IMR-90 (cell line): ENCODE measurements at places on chromosomes 4 and X.

- no peak for DNase-seq
Measured at GRCh38 chr4:39341075-39341725, 25.0 kb downstream of the RFC1 start.

- no peak for DNase-seq
Measured at GRCh38 chrX:1531096-1531890, 5.7 kb downstream of the P2RY8 start.

DNA sequence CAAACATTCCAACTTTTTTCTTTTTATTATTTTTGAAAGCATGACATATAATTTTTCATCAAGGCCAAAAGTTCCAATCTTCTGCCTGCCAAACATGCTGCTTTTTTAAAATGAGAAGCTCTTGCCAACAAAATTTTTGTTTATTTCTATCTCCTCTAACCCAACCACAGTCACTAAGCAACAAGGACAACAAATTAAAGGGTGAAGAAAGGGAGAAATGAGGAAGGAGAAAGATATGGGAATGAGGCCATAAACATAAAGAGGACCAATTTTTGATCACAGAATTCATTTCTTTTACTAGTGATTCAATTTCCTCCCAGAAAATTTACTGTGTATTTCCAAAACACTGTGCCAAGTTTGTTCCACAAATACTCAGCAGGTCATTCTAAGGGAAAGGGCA is 537.0 kb upstream of the DIAPH2 start:
- no peak for DNase-seq

- DNase-seq: peak; percentile 21
Measured at GRCh38 chr4:104693601-104694201, 199.0 kb upstream of the CXXC4 start.

GRCh38 chr4:114386637-114387233 is 211.9 kb upstream of the UGT8 start:
- peak; percentile 60 for DNase-seq

DNA sequence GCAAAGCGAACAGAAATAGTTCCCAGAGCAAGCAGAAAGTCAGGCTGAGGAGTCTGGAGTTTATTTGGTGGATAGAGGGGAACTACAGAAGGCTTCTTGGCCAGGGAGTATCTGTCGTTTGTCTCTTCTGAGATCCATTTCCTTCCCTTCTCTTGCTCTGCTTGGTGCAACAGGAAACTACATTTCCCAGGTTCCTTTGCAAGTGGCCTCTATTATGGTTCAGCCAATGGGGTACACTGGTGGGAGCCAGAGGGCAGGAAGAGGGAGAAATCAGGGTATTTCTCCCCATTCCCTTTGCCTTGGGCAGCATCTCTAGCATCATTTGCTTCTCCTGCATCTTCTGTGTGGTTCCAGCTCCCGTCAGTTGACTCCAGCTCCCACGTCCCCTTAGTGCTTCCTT is 142.1 kb downstream of the BCOR start:
- no peak for DNase-seq

GRCh38 chrX:13647709-13648212 is 5.2 kb upstream of the TCEANC start:
- peak; percentile 89 for DNase-seq

DNA sequence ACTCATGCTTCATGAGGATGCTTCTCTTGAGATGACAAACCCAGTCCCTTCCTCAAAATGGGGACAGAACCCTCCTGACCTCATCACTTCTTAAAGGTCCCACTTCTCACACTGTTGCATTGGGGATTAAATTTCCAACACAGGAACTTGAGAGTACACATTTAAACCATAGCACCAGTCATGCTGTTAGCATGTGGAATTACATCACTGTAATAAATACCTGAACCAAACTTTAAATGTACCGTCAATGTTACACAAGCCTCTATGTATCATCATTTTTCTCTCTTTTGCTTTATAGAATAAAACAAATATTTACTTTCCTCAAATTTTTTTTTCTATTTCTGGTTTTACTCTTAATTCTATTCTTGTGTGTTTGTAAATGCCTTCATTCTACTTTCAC is 448.2 kb downstream of the CCSER1 start:
- no peak for DNase-seq

DNA sequence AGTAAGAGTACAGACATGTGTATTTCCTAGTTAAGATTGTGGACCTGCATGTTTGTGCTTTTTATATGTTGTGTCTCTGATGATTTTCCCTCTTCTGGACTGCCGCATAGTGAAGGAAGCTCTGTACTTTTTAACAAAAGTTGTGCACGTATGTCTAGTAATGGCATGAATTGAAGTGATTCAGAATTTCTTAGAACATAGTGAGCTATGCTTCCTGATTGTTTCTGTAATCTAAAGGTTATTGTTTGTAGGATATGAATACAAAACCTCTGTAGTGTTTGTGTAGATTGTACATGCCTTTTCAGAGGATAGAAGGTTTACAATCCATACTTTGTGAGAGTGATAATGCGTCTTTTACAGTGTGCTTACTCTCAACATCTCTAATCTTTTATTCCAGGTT is 37.0 kb upstream of the NUDT6 start:
- DNase-seq: no peak

DNA sequence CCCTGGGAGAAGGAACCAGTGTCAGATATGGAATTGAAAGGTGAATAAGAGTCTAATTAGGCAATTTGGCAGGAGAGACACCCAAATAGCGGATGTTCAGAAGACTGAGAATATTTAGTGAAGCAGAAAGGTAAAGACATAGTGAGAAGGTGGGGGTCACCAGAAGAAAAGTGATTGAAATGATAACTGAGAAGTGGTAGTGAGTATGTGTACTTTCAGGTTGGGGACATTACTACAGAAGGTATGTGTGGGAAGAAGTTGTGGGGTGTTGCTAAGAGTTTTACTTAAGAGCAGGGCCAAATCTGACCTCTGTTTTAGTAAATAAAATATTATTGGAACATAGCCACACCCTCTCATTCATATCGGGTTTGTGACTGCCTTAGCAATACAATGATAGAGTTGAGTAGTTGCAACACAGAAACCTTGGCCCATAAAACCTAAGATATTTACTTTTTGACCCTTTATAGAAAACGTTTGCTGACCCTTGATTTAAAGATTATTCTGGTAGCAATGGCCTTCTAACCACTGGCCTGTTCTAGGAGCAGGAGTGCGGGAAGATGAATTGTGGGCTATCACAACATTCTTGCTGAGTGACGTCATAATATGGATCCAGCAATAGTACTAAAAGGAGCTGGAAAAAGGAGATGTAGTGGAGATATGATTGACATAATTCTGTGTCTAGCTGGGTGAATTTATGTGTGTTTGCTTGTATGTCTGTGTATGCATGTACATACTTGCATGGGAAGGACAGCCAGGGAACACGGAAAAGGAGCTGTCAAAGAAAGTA is 115.3 kb downstream of the HS3ST1 start:
- DNase-seq: no peak

DNA sequence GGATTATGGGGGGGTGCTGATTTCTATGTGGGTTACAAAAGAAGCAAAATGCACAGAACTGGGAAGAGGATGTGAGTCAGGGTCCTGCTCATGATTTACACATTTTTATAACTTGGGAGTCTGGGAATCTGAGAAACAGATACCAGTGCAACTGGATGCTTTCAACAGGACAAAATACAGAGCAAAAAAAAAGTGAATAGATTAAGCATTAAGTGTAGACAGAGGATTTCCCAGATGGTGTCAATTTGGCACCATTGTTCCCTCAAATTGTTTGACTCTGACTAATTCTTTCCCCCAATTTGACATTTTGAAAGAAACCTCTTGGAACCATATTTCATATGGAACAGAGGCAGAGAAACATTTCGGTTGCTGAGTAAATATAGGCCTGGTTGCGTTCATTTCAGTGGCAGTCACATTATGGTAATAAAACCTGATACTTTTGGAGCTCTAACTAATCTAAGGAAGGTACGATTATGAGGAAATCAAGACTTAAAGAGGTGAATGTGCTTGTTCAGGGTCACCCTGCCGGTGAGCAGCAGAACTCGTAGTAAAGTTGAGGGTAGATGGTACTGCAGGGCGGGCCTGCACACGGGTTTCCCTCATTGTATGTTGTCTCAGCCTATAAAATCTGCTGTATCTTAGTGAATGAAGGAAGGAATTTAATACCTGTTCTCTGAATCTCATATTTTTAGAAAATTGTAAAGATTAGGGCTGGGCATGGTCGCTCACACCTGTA is 18.7 kb upstream of the CDKL5 start:
- DNase-seq: peak; percentile 40

GRCh38 chrX:108584617-108585211 is 145.1 kb downstream of the COL4A5 start:
- DNase-seq: no peak

DNA sequence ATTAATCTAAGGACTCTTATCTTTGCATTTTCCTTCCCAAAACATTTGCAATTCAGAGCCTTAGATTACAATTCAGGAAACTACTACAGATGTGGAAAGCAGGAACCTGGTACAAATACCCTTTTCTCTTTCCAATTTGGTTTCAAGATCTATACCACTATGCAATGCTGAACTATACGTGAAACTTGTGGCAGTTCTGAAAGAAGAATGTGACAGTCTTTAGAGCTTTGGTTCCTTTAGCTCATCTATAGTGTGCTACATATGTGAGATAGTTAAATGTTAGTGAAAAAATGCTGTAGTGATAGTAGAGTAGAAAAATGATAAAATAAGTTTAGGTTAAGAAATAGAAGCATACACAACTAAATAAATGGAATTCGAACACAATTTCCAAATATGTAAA is 50.0 kb downstream of the CXXC4 start:
- DNase-seq: no peak

GRCh38 chrX:129577877-129578276 is 37.8 kb downstream of the OCRL start:
- DNase-seq: no peak

GRCh38 chr4:14719053-14719452 is 283.2 kb upstream of the CPEB2 start:
- peak; percentile 7 for DNase-seq

- DNase-seq: no peak
Measured at GRCh38 chr4:78074759-78075158, 17.6 kb downstream of the FRAS1 start.

- DNase-seq: no peak
Measured at GRCh38 chr4:137394018-137394417, 138.3 kb downstream of the PCDH18 start.

DNA sequence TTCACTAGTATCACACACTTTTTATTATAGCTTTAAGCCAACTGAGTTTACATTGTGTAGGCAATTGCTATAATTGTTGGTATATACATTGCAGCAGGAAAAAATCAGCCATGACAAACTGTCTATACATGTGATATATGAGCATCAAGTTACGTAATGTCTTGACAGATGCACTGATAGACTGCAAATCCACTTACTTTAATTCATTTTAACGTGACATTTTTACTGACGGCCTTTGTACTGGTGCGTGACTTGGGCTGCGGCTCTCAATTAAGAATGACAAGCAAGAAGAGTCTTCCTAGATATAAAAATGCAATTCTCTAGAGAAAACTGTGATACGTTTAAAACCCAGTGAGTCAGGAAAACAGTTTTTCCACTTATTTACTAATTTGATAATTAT is 143.8 kb downstream of the ACTRT1 start:
- no peak for DNase-seq

DNA sequence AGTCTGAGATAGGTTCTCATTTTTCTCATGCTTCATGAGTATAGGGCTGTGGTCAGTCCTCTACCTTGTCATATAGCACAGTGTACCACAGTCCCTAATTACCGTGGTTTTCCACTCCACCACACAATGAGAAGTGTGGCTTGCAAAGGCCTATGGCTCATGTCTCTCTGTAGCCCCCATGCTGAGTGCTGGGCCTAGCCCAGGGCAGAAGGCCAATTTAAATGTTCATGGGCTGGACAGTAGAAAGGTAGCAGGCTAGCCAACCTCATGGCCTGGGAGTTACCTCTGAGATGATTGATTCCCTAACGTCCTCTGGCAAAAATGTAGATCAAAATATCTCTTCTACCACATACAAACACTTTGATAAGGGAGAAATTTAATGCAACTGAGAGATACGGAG is 222.5 kb downstream of the AFF2 start:
- DNase-seq: no peak

- no peak for DNase-seq
Measured at GRCh38 chr4:184463158-184463557, 11.2 kb downstream of the IRF2 start.

- no peak for DNase-seq
Measured at GRCh38 chr4:13538427-13538973, 5.8 kb downstream of the NKX3-2 start.

GRCh38 chr4:73777612-73778011 is 37.2 kb downstream of the CXCL8 start:
- peak; percentile 7 for DNase-seq

- no peak for DNase-seq
Measured at GRCh38 chrX:21955403-21956189, 15.1 kb downstream of the SMS start.

DNA sequence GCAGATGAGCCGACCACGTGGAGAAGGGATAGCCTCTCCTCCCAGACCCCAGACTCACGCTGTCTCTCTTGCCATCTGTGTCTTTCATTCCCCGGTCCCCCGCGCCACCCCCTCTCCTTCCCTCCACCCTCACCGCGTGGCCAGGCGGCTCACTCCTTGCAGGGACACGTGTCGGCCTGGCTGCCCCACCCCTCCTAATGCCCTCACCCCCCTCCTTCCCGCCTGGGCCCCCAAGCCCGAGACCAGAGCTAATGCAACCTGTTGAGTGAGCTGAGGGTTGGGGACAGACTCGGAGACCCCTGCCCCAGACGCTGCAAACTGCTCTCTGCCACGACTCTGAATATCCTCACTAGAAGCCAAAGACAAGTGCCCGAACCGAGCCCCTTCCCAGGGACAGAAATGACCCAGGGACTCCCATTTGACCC is 1.8 kb downstream of the SLC38A5 start:
- DNase-seq: no peak

GRCh38 chr4:12852338-12853307 is 631.5 kb downstream of the RAB28 start:
- peak; percentile 52 for DNase-seq

GRCh38 chrX:11792461-11793421 is 34.7 kb downstream of the MSL3 start:
- no peak for DNase-seq

DNA sequence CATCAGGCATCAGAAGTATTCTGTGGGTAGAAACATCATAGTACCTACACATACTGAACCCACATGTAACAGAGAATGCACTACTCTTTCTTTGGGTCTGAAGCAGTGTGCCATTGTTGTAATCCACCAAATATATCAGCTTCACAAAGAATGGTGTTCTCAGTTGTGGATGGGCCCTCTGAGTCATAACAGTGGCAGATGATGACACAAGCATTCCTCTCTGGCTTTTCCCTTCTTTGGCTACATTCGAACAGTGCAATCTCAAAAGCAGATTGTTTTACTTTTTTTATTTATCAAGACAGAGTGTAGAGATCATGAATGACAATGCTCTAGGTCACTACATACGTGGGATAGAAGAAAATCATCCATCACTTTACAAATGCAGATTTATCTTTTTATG is 247.2 kb upstream of the EPHA5 start:
- no peak for DNase-seq

GRCh38 chrX:71510161-71510560 is 22.7 kb upstream of the OGT start:
- DNase-seq: no peak
